ENCODE measurements at places on chromosomes 2 and 18.
A peak's percentile ranks its signal among the peaks of the same experiment; 100 is the strongest.

- no peak for DNase-seq
Observed at GRCh38 chr18:35662293-35663062, 80.9 kb downstream of the GALNT1 start.

GRCh38 chr2:183740241-183740640, 616.0 kb downstream of the NUP35 start:
- DNase-seq, result no peak

GRCh38 chr18:35827275-35827902, 145.1 kb upstream of the RMP24 start:
- DNase-seq, result no peak

- DNase-seq, result no peak
Observed at GRCh38 chr2:117994729-117995128, 19.1 kb downstream of the CCDC93 start.

GRCh38 chr2:66446941-66447340, 12.0 kb downstream of the MEIS1 start:
- DNase-seq, result peak; percentile 62

DNA sequence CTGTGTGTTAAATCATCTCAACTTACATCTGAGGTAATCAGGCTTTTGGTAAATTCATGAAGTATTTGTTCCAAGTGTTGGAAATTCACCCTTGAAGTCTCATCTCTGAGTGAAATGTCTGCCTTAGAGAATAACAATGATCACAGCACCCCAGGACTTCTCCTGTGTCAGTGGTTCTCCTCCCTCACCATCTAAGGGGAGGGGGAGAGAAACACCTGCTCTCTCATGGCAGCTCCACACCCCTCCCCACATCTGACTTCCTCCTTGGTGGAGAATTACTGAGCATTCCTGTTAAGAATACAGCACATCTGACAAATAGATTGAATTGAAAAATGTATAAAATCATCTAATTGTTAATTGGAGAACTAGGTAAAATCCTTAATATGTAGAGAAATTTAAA, 532.1 kb downstream of the RNF144A start:
- no peak for DNase-seq

DNA sequence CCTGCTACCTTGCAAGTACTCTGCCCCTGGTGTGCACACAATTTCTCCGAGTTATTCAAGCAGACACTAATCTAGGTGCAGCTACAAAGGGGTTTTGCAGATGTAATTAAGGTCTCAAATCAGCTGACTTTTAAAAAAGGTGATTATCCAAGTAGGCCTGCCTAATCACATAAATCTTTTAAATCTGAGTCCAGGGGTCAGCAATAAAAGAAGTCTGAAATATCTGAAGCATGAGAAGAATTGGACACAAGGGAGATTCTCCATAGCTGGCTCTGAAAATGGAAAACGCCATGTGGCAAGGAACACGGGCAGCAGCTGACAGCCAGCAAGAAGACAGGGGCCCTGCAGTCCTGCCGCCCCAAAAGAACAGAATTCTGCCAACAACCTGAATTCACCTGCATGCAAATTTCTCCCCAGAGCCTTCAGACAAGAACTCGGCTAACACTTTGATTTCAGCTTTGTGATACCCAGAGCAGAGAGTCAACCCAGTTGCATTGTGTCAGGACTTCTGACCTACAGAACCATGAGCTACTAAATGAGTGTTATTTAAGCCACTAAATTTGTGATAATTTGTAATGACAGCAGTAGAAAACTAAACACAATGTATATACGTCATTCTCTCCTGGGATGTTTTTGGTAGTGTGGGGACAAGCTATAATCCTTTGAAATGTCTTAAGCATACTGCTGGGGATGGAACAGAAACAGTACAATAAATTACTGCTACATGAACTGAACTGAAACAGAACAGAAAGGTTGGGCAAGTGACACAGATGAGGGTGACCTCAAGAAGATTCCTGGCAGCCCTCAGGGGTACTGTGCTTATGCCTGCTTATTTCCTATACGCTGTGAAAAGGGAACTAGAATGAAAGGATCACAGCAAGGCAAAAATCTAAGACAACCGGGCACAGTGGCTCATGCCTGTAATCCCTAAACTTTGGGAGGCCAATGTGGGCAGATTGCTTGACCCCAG, 3.2 kb downstream of the INO80C start:
- DNase-seq, result no peak

DNA sequence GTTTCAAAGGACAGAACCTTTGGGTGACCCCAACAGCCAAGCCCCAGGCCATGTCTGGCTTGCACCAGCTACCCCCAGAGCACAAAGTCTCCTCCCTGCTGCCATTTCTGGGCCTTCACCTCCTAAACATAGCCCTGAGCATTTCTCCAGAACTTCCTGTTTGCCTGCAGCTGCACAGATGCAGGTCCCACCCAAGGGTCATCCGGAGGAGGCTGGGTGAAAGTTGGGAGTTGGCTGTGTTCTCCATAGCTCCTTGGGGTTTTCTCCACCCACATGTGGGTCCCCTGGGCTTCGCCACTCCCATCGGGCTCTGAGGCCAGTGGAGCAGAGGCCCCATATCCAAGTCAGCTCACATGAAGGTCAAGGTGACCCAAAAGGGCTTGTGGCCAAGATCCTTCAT, 4.3 kb downstream of the TNP1 start:
- no peak for DNase-seq

DNA sequence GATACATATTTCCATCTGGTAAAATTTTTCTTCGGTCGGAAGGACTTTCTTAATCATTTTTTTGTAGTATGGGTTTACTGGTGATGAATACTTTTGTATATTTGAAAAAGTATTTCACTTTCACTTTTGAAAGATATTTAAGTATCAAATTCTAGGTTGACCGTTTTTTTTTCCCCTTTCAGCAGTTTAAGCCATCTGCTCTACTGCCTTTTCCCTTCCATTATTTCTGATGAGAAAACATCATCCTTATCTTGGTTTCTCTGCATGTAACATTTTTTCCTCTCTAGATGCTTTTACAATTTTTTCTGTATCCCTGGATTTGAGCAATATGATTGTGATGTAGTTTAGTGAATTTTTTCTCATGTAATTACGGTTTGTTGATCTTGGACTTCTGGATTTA, 87.0 kb downstream of the MTX2 start:
- no peak for DNase-seq

DNA sequence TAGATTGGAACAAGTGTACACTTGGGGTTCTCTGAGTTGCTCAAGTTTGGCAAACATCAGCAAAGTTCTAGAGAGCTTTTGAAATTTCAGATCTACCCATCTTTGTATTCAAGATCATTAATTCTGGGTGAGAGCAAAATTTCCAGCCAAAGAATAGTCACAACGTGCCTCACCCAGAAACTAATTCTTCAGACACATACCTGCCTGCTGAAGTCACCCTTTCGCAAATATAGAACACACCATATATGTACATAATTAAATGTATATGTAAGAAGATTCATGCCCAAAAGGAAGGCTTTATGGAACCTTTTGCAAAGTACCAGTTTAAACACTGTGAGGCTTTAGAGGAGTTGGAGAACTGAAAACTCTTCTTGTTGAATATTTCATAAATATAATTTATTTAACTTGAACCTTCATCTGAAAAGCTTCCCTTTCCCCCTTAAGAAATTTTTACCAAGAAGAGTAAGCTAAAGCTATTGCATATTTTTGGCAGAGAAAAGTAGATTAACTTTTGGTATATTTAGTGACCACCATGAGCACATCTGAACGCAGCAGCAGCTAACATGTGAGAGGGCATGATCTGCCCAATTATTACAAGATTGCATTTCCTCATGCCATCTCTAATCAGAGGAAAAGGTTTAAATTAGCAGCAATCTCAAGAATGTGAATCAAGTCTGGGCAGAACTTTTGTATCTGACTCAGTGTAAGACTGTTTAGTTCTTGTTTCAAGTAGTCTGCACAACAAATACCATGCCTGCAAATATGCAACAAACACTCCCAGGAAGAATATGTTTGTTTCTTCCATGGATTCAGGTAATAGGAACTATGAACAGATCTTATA, 8.2 kb downstream of the RND3 start:
- peak; percentile 80 for DNase-seq

DNA sequence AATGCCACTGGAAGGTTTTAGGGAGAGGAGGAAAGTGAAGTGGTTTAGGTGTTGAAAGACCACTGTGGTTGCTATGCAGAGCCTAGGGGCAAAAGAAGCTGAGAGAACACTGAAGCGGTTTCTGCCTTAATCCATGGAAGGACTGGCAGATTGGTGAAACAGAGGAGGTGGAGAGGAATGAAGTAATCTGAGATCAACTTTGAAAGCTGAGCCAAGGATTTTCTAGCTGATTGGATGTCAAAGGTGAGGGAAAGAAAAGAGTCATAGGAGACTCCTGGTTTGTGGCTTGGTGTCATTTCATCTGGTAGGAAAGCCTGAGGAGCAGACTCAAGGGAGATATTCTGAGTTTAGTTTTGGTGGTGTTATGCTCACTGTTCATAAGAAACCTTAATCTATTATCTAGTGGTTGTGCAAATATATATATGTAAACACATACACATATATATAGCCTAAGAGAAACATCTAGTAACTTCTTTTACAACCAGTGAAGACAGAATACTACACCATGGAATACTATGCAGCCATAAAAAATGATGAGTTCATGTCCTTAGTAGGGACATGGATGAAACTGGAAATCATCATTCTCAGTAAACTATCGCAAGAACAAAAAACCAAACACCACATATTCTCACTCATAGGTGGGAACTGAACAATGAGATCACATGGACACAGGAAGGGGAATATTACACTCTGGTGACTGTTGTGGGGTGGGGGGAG, 134.1 kb upstream of the CREB1 start:
- no peak for DNase-seq

DNA sequence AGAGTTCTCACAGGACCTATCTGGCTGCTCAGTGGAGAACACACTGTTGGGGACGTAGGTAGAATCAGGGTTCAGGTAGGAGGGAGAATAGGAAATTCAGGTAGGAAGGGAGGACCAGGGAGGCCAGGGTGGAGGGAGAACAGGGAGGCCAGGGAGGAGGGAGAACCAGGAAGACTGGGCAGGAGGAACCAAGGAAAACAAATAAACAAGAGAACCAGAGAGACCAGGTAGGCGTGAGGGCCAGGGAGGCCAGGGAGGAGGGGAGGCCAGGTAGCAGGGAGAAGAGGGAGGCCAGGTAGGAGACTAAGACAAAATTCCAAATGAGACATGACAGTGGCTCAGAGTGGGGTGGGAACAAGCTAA, 337.6 kb downstream of the EIPR1 start:
- DNase-seq, result no peak

DNA sequence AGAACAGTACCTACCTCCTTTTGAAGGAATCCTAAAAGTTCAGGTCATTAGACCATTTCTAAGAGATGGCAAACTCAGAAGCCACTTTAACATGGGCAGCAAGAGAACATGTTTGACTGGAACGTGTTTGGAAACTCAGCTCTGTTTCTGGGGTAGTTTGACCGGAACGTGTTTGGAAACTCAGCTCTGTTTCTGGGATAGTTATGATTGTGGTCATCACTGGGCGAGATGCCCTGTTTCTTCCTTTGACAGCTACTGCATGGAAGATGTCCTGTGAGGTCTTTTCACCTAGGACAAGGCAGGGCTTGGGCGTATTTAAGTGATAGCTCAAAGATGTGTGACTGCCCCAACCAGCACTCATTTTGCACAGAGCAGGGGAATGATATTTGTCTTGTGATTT, 19.9 kb upstream of the SERPINB13 start:
- DNase-seq, result no peak

DNA sequence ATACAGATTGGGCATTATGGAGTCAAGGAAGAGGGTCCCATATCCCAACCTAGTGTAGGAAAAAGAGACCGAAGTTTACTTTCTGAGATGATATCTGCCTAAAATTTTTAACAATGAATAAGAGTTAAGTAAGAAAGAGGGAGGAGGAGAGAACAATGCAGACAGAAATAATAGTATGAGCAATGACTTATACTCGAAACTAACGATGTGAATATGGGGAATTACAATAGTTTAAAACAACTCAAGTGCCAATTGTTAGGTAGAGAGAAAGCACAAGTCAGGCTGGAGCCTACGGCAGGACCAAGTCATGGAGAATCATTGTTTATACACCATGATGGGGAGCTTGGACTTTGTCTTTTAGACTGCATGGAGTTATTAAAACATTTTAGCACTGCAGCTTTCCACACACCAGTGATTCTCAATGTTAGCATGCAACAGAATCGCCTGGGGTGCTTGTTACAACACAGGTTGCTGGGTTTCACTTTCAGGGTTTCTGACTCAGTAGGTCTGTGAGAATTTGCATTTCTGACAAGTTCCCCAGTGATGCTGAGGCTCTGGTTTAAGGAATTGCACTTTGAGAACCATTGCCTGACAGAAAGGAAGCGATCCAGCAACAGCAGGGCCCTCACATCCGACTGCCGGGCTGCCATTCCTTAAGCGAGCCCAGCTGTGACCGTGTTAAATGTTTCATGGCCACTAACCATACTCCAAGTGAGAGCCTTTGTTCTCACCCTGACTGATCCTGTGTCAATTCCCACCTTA, 511.2 kb downstream of the DCDC2C start:
- DNase-seq, result no peak

DNA sequence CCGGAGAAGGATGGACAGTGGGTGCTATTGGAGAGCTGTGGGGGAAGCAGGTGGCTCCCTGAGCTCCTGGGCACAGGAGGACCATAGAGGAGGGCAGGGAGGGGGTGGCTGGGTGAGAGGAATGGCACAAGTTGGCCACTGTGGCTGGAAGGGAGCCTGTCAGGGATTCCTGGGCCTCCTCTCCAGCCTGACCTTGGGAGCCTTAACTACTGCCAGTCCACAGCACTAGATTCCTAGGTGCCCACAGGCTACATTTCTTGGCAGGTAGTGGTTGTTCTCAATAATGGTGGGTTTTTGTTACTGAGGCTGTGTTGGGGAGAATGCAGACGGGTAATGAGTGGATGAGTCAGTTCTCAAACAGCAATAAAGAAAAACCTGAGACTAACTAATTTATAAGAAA, 26.0 kb downstream of the EFHD1 start:
- peak; percentile 30 for DNase-seq

DNA sequence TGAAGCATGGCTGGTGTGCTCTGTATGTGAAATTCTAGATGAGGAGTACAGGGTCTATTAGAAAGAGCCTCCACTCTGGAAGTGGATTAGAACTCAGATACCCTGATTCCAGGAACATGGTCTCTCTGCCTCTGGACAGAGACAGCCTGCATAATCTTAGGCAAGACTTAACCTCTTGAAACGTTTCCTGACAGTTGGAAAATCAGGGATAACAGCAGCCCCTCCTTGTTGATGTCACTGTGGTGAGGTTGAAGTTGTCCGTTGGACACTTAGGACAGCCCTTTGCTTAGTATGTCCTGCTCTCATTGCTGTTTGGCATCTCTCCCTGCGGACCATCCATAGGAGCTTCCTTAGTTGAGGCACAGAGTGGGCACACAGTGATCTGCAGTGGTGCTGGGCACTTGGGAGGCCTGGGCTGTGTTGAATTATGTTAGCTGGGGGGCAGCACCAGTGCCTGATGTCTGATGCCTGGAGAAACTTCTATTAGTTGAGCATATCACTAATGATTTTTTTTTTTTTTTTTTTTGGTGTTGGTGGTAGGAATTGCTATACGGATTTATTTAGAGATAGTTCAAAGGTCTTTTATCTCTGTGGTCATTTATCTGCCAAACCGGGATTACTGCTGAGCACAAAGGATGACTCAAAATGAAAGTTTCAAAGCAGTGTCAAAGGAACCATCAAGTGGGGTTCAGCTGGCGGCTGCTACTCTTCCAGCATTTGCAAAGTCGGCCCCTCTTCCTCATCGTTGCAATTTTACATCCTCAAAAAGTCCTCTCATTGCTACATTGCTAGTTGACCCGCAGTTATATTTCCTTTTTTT, 28.8 kb downstream of the SETBP1 start:
- DNase-seq, result no peak

Data from fibroblast of lung (primary cell).